Activated naive CD4-positive, alpha-beta T cell treated with anti-CD3 and anti-CD28 coated beads for 36 hours (primary cell): ENCODE measurements at places on chromosomes 12 and 14. TPM values are rescaled to one million over a fixed set of nuclear protein-coding genes. Genes with fewer than 3 reads are reported as not detected.

GRCh38 chr14:72758993-72759392, 134.9 kb downstream of the DPF3 start:
- DNase-seq, result no peak

DNA sequence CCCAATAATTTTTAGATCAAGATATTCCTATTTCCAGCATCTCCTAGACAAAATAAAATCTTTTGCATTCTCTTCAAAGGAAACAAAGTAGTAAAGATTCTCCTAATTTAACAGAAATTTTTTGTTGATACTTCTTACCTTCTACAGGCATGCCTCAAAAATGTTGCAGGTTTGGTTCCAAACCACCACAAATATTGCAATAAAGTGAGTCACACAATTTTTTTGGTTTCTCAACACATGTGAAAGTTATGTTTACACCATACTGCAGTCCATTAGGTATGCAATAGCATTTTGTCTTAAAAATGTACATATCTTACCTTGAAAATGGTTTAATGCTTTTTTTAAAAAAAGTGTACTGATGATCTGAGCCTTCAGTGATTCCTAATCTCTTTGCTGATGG, 65.6 kb upstream of the USP15 start:
- no peak for DNase-seq

- no peak for DNase-seq
Measured at GRCh38 chr12:119804011-119804641, 73.0 kb downstream of the CIT start.

DNA sequence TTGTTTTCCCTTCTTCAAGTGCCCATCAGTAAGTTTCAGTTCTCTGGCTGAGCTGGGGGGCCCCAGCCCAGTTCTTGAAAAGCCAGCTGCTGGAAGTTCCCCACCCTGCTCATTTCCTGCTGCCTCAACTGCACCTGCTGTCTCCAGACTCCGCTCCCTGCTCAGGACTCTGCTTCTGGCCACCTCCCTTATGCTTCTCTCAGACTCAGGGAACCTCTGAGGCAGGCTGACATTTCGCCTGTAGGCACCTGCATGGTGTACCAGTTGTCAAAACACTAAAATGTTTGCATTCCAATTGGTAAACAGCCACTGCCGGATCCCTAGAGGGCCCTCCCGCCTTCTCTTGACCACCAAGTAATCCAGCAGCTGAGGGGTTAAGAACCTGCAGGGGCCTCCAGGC, 136.5 kb upstream of the VRK1 start:
- DNase-seq, result no peak

GRCh38 chr14:105324080-105324778, 9.7 kb downstream of the PACS2 start:
- DNase-seq, result no peak

GRCh38 chr14:56422221-56422620, 157.4 kb upstream of the TMEM260 start:
- no peak for DNase-seq

DNA sequence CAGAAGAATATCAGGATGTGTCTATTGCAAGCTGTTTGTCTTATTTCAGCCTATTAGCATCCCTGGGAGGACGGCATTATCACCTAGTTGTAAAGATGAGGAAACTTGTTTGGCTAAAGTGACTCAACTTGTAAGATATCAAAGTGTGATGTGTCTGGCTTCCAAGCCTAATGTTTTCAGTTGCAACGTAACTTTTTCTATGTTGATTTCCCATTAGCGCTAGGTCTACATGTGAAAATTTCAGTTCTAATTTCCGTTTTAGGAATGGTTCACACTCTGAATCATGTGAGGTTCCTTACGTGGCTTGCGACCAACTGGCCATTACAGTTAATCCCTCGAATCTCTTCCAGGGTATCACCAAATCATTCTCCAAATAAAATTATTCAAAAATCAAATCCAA, 58.0 kb downstream of the LLPH start:
- DNase-seq, result no peak

The TSPAN19 gene
- total RNA-seq, result not detected

The CTDSP2 gene
- total RNA-seq, result 94.6 TPM

The AMN gene
- total RNA-seq, result 0.33 TPM

The CAPZA3 gene
- total RNA-seq, result not detected

The C12orf76 gene
- 12.9 TPM for total RNA-seq
